AG09309 (cell line): ENCODE measurements at places on chromosomes 4 and X.
A peak's percentile ranks its signal among the peaks of the same experiment; 100 is the strongest.

GRCh38 chrX:102063445-102064074, 61.9 kb upstream of the TCEAL2 start:
- DNase-seq, result no peak

GRCh38 chr4:76016393-76016792, 6.9 kb downstream of the CXCL10 start:
- no peak for DNase-seq

GRCh38 chr4:89879215-89879614, 15.4 kb upstream of the MMRN1 start:
- no peak for DNase-seq

GRCh38 chr4:121633653-121634052, 63.1 kb downstream of the ANXA5 start:
- DNase-seq, result no peak

- peak; percentile 95 for DNase-seq
Measured at GRCh38 chr4:17055788-17056187, 157.3 kb upstream of the LDB2 start.

DNA sequence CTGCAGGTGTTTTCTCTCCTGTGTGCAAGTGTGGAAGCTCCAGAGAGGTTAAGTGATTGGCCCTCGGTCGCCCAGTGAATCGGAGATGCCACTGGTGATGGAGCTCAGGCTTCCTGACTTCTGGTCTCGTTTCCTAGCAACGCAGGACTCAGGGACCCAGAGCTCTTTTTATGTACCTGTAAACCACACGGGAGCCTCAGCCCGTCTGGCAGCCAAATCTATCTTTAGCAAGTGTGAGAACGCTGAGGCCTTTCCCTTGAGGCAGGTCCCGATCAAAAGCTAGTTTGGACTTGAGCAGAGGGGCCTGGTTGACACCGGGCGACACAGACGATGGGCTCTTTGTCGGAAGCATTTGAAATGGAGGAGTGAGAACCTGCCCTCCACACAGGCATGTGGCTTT, 116.8 kb downstream of the SORCS2 start:
- DNase-seq, result no peak

DNA sequence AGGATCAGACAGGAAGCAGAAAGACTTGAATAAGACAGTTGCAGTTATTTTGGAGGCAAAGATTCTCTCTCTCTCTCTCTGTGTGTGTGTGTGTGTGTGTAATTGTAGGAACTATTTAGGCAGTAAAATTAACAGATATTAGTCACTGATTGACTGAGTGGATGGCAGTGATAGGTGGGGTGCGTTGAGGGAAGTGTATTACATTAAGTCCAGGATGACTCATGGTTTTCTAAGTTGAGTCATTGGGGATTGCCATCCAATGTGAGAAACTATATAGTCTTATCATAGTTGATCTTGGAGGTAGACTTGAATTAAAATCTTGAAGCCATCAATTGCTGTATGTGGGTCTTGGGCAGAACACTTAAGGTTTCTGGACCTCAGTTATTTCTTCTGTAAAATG, 75.4 kb downstream of the AR start:
- peak; percentile 38 for DNase-seq

DNA sequence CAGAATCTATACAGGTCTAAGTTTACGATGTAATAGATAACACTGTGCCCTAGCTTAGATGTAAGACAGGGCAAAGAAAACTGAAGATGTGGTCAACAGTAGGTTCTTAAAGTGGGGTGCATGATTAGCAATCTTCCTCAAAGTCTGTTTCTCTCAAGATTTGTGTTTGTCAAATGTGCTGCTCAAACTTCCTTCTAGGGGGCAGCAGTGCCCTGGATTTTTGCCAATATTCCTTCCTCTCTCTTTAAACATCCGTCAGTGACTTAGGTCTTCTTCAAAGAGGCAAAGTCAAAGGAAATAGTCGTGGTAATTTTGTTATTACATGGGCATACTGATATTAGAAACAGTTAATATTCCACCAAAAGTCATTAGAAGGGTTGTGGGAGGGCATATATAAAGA, 4.2 kb upstream of the PDHA2 start:
- no peak for DNase-seq

- peak; percentile 75 for DNase-seq
Measured at GRCh38 chr4:7815562-7815961, 124.1 kb downstream of the AFAP1 start.

- DNase-seq, result no peak
Measured at GRCh38 chr4:83022724-83023450, 12.1 kb upstream of the COPS4 start.

- DNase-seq, result no peak
Measured at GRCh38 chr4:94486372-94486801, 34.6 kb downstream of the PDLIM5 start.

GRCh38 chr4:67746797-67747495, 7.2 kb downstream of the GNRHR start:
- DNase-seq, result no peak

DNA sequence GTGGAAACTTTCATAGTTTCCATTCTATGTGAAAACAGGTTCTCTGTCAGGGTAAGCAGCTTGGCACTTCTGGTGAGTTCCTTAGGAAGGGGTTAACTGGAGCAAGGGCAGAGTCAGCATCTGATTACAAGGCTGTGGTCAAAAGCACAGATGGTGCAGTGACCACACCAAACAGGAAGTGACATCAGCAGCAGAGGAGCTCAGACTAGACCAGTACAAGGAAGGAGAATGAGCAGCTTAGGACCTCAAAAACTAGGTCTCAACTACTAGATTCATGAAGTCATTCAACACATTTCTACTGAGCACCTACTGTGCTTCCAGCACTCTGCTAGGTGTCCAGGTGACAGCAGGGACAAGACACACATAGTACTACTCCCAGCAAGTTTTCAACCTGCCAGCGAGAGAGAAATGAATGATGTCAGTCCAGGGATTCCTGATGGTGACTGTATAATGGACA, 130.2 kb downstream of the AMELX start:
- DNase-seq, result no peak

DNA sequence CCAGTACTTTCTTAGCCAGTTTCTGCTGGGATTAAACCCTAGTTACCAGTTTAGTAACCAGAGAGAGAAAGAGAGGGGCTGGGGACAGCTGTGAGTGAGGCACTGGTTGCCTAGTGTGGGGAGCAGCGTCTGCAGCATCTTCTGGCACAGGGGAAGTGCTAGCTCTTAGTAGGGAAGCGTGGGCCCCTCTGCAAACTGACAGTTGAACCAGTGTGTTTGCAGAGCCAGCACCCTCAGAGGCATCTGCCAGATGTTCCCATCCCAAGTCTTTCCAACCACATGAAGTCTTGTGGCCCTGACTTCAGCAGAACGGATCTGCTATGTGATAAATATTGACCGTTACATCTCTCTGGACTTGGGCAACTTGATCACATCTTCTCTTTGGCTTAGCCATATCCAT, 15.0 kb downstream of the RBMX2 start:
- no peak for DNase-seq

- no peak for DNase-seq
Measured at GRCh38 chr4:82679531-82679930, 117.7 kb upstream of the TMEM150C start.

- no peak for DNase-seq
Measured at GRCh38 chr4:168522356-168522755, 25.5 kb downstream of the PALLD start.

- DNase-seq, result no peak
Measured at GRCh38 chr4:183287309-183287659, 32.8 kb downstream of the CLDN22 start.

GRCh38 chr4:184370711-184371389, 103.5 kb downstream of the IRF2 start:
- no peak for DNase-seq

DNA sequence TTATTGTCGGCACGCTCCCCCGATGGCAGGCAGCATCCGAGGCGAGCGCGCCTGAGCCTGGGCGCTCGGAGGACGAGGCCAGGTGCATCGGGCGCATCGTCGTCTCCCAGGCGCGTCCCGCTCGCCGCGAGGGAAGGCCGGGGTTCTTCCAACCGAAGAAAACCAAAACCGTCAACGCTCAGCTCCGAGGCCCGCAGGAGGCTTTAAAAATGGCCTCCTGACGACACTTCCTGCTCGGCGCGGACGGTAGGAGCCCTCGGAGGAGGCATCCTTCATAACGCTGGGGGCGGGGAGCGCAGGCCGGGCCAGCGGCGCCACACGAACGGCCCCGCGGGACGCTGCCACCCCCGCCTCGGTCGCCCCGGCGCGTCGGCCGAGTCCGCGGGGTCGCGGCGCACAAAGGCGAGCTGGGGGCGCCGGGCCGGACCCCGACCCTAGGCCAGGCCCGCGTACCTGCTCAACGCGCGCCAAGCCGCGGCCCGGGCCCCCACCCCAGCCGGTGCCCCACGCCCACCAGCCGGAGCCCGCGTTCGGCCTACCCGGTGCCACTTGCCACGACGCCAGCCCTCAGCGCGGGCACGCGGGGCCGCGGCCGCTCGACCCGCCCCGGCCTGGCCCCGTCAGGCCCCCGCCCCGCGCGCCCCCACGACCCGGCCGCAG, 501 bp downstream of the ZNF518B start:
- no peak for DNase-seq

- no peak for DNase-seq
Measured at GRCh38 chrX:41828826-41829225, 94.5 kb downstream of the CASK start.

- no peak for DNase-seq
Measured at GRCh38 chr4:38818441-38818976, 13.9 kb upstream of the TLR1 start.

DNA sequence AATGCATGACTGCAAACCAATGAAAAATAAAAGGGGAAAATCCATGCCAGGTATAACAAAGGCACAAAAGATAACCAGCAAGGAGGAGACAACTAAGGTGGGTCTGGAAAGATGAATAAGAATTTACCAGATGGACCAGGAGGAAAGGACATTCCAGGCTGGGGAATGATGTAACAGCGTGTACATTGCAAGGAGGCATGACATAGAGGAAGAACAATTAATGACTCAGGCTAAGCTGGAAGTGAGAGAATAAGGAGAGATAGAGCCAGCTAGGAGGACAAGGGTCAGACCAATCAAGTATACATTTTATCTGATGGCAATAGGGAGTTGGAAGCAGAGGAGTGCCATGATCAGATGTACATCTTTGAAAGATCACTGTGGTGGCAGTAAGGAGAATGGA, 57.0 kb downstream of the MTMR8 start:
- DNase-seq, result no peak

GRCh38 chrX:13050151-13050550, 5.7 kb upstream of the FAM9C start:
- no peak for DNase-seq

GRCh38 chr4:56727150-56727549, 46.1 kb upstream of the HOPX start:
- DNase-seq, result no peak

- DNase-seq, result no peak
Measured at GRCh38 chrX:78950009-78950835, 5.0 kb downstream of the P2RY10 start.

GRCh38 chrX:150587585-150588503, 19.4 kb downstream of the MTM1 start:
- DNase-seq, result no peak

GRCh38 chrX:40104985-40105834, 7.5 kb upstream of the BCOR start:
- no peak for DNase-seq

DNA sequence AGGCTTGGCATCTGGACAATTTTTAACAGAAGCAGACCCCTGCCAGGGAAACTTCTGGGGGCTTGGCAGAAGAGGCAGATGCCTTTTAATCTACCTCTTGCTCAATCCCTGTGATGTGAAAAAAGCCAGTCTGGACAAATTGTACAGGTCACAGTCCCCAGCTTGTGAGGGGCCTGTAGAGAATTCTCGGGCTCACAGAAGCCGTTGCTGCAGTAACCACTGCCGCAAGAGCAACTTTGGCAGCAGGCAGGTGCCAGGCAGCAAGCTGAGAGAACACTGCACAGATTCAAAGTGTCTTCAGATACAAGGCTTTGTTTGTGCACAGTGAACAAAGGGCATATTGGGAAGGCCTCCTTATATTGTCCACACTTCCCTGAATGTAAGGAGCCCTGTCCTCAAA, 11.7 kb downstream of the GPKOW start:
- no peak for DNase-seq

- no peak for DNase-seq
Measured at GRCh38 chrX:104282166-104282725, 27.5 kb upstream of the ESX1 start.

DNA sequence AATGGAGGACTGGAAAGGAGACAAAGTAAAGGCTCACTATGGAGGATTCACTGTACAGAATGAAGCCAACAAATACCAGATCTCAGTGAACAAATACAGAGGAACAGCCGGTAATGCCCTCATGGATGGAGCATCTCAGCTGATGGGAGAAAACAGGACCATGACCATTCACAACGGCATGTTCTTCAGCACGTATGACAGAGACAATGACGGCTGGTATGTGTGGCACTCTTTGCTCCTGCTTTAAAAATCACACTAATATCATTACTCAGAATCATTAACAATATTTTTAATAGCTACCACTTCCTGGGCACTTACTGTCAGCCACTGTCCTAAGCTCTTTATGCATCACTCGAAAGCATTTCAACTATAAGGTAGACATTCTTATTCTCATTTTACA, 6.8 kb downstream of the FGB start:
- no peak for DNase-seq

DNA sequence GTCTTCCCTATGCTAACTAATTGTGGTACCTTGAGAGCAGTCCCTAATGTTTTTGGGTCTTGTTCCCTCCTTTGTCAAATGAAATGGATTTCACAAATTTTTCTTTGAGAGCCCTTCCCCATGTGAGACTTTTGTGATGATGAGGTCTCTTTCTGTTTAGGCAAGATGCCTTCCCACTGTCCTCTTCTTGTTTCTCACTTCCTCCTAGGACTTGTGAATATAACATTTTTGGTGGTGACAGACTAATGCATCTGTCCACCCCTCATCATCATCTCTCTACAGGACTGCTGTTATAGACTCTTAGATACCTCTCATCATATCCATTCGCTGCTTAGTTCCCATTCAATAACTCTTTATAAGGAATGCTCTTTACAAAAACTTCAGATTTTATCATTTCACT, 8.7 kb upstream of the ANK2 start:
- no peak for DNase-seq

DNA sequence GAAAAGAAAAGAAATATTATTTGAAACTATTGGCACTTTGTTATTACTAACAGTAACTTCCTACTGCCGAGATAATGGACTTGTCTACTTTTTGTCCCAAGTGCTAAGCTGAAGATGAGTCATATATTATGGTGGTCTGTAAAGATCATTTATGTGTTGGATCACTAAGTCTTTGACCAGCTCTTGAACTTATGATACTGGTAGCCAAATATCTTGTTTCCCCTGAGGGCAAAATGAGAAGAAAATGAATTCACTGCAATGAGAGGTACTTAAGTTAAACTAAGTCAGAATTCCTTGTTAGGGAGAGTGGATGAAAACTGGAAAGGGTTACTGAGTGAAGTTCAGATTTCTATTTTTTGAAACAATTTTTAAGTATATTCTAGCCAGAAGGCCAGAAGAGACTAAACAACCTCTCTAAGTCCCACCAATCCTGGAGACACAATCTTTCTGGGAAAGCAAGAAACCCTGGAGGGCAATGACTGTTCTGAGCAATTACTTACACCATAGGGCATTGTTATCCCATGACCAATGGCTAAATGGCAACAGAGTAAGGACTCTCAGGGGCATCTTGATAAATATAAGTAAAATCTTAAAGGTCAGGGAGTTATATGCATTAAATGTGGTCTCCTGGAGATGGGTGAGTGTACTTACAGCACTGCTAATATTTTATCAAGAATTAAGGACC, 287.7 kb downstream of the STIM2 start:
- DNase-seq, result no peak
